ENCODE measurements at places on chromosomes 12 and 14. TPM values are rescaled to one million over a fixed set of nuclear protein-coding genes. Genes with fewer than 3 reads are reported as not detected.
A peak's percentile ranks its signal among the peaks of the same experiment; 100 is the strongest.

FKBP3 gene
- total RNA-seq = 40.4 TPM

ATXN7L3B gene
- 19.6 TPM for total RNA-seq

- no peaks in the 10 kb centered on the region for H3K27me3 ChIP-seq
- peaks cover 5% of the 10 kb centered on the region for H3K4me1 ChIP-seq
- DNase-seq = no peak
- no peaks in the 10 kb centered on the region for H3K36me3 ChIP-seq
- H3K27ac ChIP-seq = no peak overlapping the region
These were observed 4.6 kb upstream of the UNC119B start for GRCh38 chr12:120705618-120706017.

GDF3 gene
- total RNA-seq = not detected

- peak; percentile 42 for DNase-seq
- no peak overlapping the region for H3K27ac ChIP-seq
- H3K4me1 ChIP-seq = no peaks in the 10 kb centered on the region
- no peaks in the 10 kb centered on the region for H3K36me3 ChIP-seq
- no peak overlapping the region for H3K4me3 ChIP-seq
These were observed 421 bp downstream of the GLT1D1 start for GRCh38 chr12:128853600-128854197.

NKX2-1 gene
- total RNA-seq = not detected

CEP170B gene
- total RNA-seq = 77.6 TPM

ASIC1 gene
- not detected for total RNA-seq

GRCh38 chr14:84535484-84535883, 994.5 kb upstream of the FLRT2 start:
- H3K27ac ChIP-seq = no peak overlapping the region
- H3K4me3 ChIP-seq = no peak overlapping the region
- no peaks in the 10 kb centered on the region for H3K36me3 ChIP-seq
- no peak for DNase-seq

FOXM1 gene
- total RNA-seq = 15.2 TPM

GRCh38 chr14:23306412-23307145, at the start of gene BCL2L2:
BCL2L2 (plus strand) TSS chr14:23306833; CDS start chr14:23307768, 935 bp downstream.
- peak; percentile 78 for DNase-seq
- peak within 1 kb of the TSS; percentile 55 for H3K4me3 ChIP-seq
- H3K36me3 ChIP-seq = no peaks in the 10 kb centered on the region

DNA sequence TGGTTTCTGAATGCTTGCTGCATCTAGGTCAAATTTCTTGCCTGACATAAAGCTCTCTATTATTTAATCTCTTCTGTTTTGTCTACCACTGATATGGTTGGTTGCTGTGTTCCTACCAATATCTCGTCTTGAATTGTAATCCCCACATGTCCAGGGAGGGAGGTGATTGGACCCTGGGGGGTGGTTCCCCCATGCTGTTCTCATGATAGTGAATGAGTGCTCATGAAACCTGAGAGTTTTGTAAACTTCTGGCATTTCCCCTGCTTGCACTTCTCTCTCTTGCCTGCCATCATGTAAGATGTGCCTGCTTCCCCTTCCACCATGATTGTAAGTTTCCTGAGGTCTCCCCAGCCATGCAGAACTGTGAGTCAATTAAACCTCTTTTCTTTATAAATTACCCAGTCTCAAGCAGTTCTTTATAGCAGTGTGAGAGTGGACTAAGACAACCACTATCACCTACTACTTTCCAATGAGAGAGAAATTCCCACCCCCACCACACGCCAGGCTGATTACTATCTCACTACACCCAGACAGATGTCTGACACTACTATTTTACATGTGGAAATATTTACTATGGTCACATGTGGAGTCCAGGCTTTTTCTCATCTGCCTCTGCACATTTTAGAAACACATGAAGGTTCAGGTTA, 69.2 kb upstream of the ATP2B1 start:
- DNase-seq = no peak
- no peaks in the 10 kb centered on the region for H3K4me1 ChIP-seq
- no peaks in the 10 kb centered on the region for H3K36me3 ChIP-seq
- no peaks in the 10 kb centered on the region for H3K27me3 ChIP-seq
- H3K4me3 ChIP-seq = no peak overlapping the region
- H3K27ac ChIP-seq = no peak overlapping the region
